ENCODE measurements at places on chromosomes 2 and 18. TPM values are rescaled to one million over a fixed set of nuclear protein-coding genes. Genes with fewer than 3 reads are reported as not detected.

DNA sequence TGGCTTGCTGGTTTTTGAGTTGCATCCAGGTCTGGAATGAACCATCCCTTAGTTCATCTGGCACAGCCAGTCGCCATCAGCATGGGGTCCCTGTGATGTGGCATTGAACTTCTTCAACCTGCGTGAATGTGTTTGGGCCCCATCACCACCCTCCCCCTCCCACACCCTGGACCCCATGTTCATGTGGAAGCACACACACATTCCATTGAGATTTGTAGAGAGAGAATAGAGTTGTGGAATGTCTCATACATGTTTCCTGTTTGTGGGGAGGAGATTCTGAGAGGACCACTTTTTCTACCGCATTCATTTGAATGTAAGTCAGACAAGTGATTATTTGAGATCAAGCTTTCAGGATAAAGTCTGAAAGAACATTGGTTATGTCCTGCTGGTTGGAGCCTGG lies 117.6 kb upstream of the EML6 start:
- DNase-seq, result no peak

DNA sequence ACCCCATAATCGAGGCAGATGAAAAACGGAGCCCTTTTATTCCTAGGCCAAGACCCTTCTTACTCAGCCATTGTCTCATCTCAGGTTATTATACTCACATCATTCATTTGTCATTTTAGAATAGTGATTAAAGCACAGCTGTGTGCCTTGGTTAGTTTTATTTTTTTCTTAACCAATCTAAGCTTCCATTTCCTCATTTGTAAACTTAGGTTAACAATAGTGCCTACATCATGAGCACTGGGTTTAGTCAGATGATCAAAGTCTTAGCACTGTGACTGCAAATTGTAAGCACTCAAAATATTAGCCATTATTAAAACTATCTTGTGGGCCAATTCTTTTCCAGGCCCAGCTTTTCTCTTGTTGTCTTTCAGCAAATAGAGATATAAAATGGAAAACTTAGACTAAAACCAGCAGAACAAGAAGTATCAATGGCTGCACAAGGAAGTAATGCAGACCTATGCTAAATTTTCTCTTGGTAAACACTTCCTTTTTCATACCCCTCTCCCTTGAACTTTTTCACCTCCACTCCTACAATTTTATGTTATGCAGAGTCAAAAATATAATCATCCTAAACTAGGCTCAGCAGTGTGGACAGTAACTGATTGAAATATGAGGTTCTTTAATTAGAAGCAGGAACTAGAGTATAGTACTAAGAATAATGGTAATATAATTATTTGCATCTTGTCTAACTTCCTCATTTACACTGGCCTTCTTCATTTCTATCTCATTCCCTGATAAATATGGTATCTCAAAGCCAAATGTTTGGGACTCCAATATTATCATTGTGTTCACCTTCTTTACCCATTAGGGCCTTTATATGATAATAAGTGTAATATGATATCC lies 21.5 kb upstream of the GALNT3 start:
- no peak for DNase-seq

DNA sequence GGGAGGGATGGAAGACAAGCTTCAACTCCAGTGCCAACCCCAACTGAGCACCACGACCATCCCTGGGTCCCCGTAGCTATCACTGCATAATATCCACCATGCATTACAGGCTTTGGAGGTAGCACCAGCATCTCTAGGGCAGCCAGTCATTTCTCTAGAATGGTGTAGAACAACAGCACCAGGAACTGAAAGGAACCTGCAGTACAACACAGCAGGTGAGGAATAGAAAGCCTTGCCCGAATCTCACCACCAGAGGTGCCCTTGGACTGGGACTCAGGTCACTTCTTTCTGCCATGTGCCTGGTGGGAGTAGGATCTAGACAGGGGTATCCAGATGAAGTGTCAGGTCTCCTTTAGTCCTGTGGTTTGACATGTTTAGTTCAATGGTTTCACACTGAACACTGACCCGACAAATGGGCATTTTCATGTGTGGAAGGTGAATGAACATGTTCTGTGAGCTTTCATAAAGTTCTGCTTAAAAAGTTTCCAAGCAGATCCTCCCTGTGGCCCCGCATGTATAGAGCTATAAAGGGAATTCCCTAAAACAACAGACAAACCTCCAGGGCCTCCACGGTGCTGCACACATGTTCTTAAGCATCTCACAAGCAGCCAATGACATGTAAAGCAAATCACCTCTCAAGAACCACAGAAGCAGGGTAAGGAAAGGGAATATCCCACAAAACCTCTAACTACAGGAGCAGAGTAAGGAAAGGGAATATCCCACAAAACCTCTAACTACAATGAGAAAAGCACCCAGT lies 208.3 kb downstream of the AFF3 start:
- DNase-seq, result no peak

DNA sequence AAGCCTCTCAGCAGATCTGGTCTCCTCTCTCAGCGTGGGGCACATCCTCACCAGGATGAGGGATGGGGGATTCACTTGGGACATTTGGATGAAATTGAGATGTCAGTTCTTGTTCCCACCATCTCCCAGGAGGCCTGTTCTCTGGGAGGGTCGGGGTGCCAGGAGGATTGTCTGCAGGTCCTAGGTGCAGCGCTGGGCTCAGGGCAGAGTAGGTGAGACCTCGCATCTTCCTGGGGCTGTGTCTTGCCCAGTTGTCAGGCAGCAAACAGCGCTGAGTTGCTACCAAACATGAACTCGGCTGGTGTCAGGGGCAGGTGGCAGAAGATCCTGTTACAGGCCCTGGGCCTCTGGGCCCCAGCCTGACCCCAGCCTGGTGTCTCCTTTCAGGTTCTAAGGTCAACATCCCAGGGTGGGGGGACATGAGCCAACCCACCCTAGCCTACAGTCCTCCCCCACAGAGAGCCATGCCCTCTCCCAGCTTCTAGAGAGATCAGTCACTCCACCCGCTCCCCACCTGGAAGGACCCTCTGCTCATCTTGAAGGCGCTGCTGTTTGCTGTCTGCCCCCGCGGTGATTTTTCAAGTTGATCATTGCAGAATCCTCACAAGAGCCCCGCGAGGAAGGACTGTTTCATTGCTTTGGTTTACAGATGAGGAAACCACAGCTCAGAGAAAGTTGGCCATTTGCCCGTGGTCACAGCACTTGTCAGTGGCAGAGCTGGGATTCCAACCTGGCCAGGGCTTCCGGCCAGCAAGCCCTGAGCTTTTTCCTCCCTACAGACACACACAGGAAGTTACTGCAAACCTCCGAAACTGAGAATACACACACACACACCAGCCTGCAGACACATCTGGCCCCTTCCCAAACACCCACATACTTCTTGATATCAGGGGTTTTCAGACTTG lies 83.9 kb downstream of the STPG4 start:
- DNase-seq, result no peak

DNA sequence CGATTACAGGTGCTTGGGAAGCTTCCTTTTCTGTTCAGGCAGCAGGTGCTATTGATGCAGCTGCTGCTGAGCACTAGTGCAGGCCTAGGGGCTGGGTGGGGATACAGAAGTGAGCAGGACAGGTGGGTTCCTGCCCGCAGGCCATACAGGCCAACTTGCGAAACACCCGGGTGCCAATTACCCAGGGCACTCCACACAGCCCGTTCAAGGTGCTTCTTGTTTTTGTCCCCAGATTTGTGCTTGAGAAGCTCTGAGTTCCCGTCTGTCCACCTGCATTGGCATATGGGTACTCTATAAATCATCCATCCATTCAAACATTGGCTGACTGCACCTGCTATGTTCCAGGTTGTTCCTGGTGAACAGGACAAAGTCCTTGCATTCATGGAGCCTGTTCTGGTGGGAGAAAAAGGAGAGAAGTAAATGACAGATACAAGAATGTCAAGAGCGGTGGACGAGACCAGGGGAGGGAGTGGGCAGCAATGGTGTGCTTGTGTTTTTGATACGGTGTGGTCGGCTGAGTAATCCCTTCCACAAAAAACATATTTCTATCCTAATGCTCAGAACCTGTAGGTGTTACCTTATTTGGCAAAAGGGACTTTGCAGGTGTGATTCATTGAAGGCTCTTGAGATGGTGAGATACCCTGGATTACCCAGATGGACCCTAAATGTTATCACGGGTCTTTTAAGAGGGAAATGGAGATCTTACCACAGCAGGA lies 31.4 kb downstream of the SH3BP4 start:
- DNase-seq, result no peak

- DNase-seq, result no peak
These were observed 46.5 kb upstream of the NFU1 start for GRCh38 chr2:69483696-69484095.

GRCh38 chr2:15940661-15941480 lies 521 bp downstream of the MYCN start:
- DNase-seq, result peak; percentile 2

DNA sequence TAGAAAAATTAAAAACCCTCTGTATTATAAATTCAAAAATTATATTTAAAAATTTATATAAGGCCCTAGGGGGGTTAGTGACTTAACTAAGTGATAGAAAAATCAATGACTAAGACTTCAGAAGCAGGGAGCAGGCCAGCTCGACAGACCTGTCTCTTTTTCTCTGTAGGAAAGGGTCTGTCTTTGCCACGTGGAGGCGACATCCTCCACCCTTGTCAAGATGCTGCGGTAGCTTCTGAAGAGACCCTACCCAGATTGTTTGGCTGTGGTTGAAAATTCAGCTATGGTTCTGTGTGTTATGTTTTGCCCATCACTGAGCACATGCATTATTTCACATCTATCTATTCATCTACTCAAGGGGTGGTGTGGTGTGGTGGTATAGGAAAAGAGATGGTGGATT lies 8.2 kb upstream of the SLC4A3 start:
- DNase-seq, result no peak

DNA sequence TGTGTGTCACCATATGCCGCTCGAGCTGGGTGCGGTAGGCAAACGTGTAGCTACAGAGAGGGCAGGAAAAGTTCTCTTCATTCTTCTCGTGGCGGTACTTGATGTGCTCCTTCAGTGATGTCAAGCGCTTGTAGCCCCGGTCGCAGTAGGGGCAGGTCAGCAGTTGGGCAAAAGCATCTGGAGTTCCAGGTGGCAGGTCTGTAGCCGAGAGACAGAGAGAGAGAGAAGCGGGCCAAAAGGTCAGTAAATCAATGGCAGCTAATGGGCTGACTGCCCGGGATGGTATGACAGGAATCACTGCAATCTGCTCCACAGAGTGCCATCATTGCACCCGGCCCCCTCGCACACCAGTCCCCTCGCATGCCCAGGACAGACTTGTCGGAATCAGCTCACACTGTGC lies 116.0 kb downstream of the ZEB2 start:
- peak; percentile 46 for DNase-seq

GRCh38 chr2:101630224-101630949 lies 67.1 kb upstream of the MAP4K4 start:
- no peak for DNase-seq

DNA sequence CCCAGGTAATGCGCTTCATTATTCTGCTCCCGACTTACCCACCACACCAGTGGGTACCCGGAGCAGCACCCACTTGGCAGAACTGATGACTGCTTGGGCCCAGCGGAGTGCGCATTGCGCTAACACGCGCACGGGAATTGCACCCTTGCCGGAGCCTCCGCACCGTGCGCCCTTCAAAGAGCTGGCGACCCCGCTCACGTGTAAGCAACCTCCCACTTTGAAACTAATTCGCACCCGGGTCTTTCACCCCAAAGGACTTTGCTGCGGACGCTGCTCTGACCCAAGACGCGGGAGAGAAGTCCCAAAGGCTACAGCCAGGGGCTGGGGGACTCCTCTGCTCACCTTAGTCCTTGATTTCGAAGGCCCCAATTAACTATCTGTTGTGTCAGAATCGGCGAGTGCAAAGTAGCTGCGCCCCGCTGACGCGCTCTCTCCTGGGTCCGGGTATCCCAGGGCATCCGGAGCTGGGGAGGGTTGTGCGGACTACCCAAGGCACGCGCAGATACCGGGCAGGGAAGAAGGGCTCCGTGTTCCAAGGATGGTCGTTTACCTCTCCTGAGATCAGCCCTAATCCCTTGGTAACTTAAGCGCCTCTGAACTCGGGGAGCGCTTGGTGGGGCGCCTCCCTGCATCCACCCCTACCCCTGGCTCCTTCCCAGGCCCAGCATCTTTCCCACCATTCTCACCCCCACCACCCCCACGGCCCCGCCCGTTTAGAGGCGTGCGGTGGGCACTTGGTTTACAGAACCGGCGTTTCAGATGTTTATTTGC lies 13.1 kb upstream of the SATB2 start:
- no peak for DNase-seq

DNA sequence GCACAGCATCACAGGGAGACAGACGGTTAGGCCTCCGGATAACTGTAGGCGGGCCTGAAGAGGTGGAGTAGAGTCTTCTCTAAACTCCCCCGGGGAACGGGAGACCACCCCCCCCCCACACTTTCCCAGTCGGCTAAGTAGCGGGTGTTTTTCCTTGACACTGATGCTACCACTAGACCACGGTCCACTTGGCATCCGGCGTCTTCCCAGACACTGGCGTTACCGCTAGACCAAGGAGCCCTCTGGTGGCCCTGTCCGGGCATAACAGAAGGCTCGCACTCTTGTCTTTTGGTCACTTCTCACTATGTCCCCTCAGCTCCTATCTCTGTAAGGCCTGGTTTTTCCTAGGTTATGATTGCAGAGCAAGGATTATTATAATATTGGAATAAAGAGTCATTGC lies 25.7 kb upstream of the NCL start:
- DNase-seq, result no peak

DNA sequence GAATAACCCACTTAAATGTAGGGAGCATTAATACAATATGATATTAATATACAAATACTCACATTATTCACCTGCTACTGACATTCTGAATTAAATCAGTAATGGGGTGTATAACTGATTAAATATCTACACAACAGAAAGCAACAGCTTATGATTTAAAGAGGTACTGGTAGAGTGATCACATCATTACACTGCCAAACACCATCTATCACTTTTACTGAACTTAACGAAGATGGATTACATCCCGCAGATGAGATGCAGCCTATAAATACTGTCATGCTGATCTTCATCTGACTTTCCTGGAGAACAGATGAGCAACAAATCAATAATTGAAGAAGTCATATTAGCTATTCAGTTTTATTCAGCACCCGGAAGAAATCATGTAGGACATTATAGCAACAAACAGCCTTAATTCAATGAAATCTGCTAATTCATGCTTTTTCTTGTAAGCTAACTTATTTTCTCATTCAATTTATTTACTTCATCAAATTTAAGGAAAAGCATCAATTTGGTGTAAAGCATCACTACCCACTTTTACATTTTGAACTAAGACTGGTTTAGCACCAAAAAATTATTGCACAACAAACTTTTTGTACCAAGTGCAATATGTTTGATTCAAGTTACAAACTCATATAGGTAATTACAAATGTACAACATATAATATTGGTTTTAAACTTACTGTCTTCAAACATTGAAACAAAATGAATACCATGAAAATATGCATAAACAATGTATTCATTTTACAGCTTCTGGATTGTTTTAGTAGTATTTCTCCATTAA lies 1509.0 kb downstream of the LRP1B start:
- DNase-seq, result no peak

Gene HTR2B
- 0.13 TPM for polyA plus RNA-seq

Gene MEP1B
- not detected for polyA plus RNA-seq
